Vagina (tissue), 2 donors: ENCODE measurements at places on chromosomes 16 and 17.

DNA sequence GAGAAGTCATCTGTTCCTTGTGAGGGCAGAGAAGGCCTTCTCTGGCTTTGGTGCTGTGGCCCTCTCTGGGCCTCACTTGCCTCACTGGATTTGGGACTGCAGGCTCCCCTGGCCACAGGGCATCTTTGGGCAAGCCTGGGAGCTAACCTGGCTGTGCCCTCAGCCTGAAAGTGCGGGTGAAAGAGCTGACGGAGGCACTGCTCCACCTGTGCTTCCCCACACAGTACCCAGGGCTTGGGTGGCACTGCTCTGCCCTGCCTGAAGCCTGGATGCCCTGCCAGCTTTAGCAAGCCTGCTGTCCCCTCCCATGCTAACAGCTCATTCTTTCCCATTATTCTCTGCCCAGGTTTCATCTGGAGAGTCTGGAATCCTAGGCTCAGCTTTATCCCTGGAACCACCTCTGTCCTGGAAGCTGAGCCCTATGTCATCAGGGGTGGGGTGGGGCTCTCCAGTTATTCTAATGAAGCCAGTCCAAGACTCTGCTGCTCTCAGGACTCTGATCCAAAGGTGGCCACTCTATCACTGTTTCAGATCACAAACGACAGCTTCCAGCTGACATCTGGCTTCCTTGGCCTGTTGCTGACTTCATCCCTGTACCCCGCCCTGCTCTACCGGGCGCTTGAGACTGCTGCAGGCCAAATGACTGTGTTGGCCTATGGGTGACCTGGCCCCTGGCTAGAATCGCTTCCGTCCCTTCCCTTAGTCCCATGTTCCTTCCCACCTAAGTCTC, 29.3 kb downstream of the HIC1 start:
- no peak for DNase-seq
- peaks cover 15% of the 10 kb centered on the region for H3K36me3 ChIP-seq
- peaks cover 69% of the 10 kb centered on the region for H3K4me1 ChIP-seq
- H3K27ac ChIP-seq: peak overlapping the region; percentile 92
- H3K4me3 ChIP-seq: no peak overlapping the region

- no peak overlapping the region for H3K4me3 ChIP-seq
- H3K4me1 ChIP-seq: peaks cover 5% of the 10 kb centered on the region
- no peaks in the 10 kb centered on the region for H3K27me3 ChIP-seq
- H3K36me3 ChIP-seq: peaks cover 4% of the 10 kb centered on the region
Observed at GRCh38 chr16:14244196-14245010, 173.3 kb downstream of the MRTFB start.

- H3K4me3 ChIP-seq: no peak overlapping the region
- H3K4me1 ChIP-seq: peaks cover 7% of the 10 kb centered on the region
- no peak for DNase-seq
- no peak overlapping the region for H3K27ac ChIP-seq
Observed at GRCh38 chr17:77677630-77678029, 280.9 kb upstream of the TNRC6C start.

DNA sequence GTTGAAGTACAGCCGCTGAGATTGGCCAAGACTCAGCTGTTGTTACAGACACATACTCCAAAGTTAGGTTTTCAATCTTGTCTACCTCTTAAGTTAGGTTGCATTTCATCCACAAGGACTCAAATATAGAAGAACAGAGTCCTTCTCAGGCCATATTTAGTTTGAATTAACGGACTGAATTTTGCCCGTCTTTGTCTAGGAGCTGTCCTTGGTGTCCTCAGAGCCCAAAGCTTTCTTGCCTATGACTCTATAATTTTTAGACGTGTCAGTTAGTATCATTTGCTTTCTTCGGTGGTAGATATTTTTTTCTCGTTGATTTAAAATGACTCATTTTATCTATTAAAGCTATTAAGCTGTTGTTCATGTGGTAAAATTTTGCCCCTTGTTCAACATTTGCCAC, 403.2 kb downstream of the HS3ST3B1 start:
- no peak overlapping the region for H3K4me3 ChIP-seq
- no peak overlapping the region for H3K27ac ChIP-seq
- H3K27me3 ChIP-seq: no peaks in the 10 kb centered on the region
- no peak for DNase-seq

- H3K4me1 ChIP-seq: peaks cover 15% of the 10 kb centered on the region
- H3K27ac ChIP-seq: no peak overlapping the region
- H3K36me3 ChIP-seq: no peaks in the 10 kb centered on the region
- no peak overlapping the region for H3K4me3 ChIP-seq
- no peaks in the 10 kb centered on the region for H3K27me3 ChIP-seq
Observed at GRCh38 chr17:77543801-77544200, 403.0 kb downstream of the SEC14L1 start.

- no peak overlapping the region for H3K27ac ChIP-seq
- H3K36me3 ChIP-seq: no peaks in the 10 kb centered on the region
- H3K27me3 ChIP-seq: no peaks in the 10 kb centered on the region
- no peaks in the 10 kb centered on the region for H3K4me1 ChIP-seq
Observed at GRCh38 chr17:22278302-22279275, 586.3 kb downstream of the KCNJ18 start.
